ENCODE measurements at places on chromosomes 7 and 10. TPM values are rescaled to one million over a fixed set of nuclear protein-coding genes. Genes with fewer than 3 reads are reported as not detected.
A peak's percentile ranks its signal among the peaks of the same experiment; 100 is the strongest.

The RNLS gene
- total RNA-seq: 2.8 TPM

- DNase-seq: no peak
Measured at GRCh38 chr10:118799777-118800176, 45.0 kb upstream of the CACUL1 start.

The LIPM gene
- total RNA-seq: not detected

DNA sequence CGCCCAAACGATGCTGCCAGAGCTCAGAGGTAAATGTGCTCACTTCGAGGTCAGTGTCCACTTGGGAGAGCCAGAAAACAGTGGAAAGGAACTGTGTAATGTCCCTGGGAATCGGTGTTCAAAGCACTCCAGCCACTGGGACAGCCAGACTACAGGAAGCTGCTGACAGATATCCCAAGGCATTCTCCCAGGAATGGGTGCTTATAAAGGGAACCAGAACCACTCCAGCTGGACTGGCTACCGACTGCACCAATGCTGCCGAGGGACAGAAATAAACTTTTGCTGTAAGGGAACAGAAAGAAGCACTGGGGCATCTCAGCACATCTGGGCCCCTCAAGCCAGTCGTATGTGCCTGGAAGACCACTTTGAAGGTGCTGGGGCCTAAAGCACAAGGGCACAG, 76.7 kb downstream of the ATXN7L1 start:
- DNase-seq: no peak

The PRF1 gene
- not detected for total RNA-seq

The DENND2A gene
- total RNA-seq: 16.4 TPM

DNA sequence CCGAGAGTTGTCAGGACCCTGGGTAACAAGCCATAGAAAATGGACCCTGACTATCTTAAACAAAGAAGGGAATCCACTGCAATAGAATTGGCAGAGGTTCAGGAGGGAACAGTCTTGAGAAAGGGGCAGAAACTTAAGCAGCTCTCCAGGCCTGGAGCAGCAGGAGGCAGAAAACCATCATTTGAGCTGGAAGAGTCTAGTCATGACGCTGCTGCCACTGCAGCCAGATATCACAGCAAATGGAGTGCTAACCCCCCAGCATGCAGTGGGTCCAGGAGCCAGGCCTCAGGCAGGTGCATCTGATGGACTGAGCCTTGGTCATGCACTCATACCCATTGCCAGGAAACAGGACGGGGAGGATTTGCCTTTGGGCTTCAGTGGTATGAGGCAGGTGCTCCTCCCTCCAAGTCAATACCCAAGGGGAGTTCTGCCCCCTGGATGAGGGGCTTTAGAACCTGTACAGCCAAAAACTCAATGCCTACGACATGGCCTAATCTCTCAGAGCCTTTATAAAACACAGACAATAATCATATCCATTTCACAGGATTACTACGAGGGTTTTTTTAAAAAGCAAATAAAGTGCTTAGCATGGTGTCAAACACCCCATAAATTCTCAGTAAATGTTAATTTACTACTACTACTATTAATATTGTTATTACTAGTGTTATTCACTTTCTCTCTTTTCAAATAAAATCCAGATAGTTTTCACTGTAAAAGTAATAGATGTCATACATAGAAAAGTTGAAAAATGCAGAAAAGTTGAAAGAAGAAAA, 30.7 kb downstream of the DUSP5 start:
- DNase-seq: no peak

GRCh38 chr7:148717266-148717793, 18.6 kb downstream of the CUL1 start:
- no peak for DNase-seq

The ADAMTS14 gene
- total RNA-seq: 0.16 TPM

The CD36 gene
- total RNA-seq: 34.0 TPM

DNA sequence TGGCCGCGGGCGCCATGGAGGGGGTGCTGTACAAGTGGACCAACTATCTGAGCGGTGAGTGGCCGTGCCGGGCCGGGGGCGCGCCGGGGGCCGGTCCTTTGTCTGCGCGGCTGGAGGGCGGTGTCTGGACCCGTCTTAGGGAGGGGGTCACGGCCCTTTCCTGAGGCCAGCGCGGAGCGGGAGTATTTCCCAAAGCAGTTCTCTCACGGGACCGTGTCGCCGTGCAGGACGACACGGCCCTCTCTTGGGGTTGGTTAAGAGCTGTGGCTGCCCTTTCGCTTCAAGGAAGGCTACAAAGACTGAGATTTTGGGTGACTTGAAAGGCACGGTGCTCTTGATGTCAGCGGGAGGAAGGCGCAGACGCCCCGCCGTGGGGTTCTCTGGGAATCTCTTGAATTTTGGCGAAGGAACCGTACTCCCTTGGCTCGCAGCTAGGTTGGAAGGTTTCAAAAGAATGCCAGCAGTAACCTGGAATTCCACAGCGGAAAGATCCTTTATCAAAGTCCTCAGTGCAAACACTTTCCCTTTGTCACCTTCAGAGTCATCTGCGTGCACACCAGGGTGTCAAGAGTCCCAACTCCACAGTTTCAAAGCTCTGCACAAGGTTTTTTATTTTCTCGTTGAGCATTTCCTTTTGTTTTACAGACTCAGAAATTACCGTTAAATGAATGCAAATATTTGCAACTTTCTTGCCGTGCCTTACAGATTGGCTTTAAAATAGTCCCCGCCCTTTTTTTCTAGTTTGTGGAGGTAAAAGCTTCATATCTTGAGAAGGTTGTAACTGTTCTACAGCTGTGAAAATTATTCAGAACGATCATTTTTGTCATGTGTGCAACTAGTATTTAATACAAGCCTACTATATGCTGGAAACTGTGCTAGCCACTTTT, 780 bp downstream of the PLEKHA8 start:
- peak; percentile 45 for DNase-seq

- no peak for DNase-seq
Measured at GRCh38 chr7:134019251-134019650, 107.9 kb upstream of the LRGUK start.

The PNLIP gene
- not detected for total RNA-seq

- no peak for DNase-seq
Measured at GRCh38 chr10:22875581-22875980, 52.3 kb upstream of the ARMC3 start.

The SFTPA2 gene
- total RNA-seq: not detected

DNA sequence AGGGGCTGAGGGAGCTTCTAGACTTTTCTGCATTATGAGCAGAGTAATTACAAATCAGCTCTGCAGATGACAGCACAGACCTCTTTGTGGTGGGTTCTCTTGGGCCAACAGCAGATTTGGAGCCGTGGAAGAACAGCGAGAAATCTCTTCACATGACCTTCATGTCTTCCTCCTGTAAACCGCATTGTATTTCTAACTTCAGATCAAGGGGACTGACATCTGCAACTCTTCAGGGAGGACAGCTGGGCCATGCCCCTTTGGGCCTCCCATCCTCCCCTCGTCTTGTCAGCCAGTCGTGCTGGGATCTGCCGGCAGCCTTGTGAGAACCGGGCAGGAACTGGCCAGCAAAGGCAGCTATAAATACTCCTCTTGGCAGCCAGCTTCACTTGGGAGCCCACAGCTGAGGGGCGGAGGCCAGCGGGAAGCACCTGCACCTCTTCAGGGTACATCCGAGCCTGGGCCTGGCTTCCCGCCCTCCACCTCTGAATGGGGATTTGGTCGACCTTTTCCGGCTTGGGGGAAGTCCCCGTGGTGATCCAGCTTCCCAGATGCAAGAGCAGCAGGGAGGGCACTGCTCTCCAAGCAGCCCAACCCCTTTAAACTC, 54.7 kb downstream of the STEAP1B start:
- no peak for DNase-seq

The STOX1 gene
- total RNA-seq: 7.0 TPM

DNA sequence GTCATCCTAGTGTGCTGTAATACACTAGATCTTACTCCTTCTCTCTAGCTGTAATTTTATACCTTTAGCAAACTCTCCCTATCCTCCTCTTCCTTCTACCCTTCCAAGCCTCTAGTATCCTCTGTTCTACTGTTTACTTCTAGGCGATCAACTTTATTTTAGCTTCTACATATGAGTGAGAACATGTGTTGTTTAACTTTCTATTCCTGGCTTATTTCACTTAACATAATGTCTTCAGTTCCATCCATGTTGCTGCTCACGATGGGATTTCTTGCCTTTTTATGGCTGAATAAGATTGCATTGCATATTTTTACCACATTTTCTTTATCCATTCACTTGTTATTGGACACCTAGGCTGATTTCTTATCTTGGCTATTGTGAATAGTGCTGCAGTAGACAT, 318.6 kb downstream of the MALRD1 start:
- no peak for DNase-seq

GRCh38 chr7:101420436-101420835, 57.8 kb downstream of the COL26A1 start:
- no peak for DNase-seq

- DNase-seq: no peak
Measured at GRCh38 chr10:77798940-77799339, 127.6 kb downstream of the DLG5 start.

DNA sequence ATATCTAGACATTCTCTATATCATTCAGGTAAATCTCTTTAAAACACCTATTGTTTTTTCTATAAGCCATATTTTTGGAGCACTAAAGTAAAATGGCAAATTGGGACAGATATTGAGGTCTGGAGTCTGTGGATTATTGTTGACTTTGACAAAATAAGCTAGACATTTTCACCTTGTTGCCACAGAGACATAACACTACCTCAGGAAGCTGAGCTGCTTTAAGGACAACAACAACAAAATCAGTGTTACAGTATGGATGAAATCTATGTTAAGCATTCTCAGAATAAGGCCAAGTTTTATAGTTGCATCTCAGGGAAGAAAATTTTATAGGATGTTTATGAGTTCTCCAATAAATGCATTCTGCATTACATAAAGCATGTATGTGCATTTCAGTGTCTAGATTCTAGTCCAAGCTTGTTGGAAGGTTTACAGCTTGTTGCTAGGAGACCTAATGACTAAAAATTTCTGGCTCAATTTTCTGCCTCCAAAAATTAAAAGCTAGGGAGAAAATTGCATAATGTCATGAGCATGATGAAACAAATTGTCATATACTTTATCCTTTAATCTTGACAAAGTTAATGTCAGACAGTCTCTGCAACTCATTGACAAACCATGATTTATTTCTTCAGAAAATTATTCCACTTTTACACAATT, 18.3 kb downstream of the LIPM start:
- DNase-seq: no peak

- no peak for DNase-seq
Measured at GRCh38 chr7:37104822-37105518, 343.7 kb downstream of the ELMO1 start.

- no peak for DNase-seq
Measured at GRCh38 chr7:98418636-98419315, 17.9 kb upstream of the BAIAP2L1 start.

DNA sequence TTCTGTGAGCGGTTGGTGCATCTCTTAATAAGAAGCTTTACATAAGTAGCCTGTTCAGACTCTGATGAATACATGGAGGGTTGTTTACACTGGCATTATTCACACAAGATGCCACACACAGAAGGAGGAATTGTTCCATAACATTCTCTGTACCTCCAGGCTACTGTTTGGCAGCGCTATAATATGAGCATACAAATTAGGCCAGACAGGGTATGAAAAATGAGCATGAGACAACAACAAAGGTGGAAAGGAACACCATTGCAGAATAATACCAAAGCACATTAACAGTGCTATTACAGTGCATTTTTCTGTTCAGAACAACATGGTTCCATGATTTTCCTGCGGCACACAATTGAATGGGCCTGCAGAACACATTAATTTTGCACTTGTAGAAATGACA, 417.2 kb upstream of the C7orf33 start:
- DNase-seq: no peak

The LRIT1 gene
- not detected for total RNA-seq

- DNase-seq: no peak
Measured at GRCh38 chr10:5488272-5489161, 10.9 kb downstream of the CALML5 start.

DNA sequence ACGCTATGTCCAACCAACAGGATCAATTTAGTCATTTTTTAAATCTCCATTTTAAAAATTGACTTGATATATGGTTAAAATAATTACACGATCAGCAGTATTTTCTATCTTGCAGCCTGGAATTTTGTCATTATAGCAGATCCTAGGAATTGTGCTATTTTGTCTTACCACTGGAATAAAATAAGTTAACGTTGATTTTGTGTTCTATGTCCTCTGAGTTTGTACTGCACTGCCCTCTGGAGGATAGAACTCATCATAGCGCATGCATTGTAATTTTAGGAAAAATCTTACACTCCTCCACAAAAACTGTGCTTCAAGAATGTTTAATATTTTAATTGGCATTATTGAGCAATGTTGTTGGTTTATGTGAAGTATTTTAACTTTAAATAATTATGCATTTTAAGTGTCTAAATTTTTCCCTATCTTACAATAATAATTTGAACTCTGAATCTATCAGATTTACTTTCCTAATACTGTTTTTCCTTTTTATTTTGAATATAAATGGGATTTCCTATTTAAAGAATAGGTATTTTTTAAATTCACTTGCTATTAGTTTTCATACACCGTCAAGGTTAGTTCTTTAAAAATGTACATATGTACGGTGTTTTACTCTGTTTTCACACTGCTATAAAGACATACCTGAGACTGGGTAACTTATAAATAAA, 220.1 kb downstream of the PPP1R3A start:
- no peak for DNase-seq

The CALHM1 gene
- total RNA-seq: not detected

DNA sequence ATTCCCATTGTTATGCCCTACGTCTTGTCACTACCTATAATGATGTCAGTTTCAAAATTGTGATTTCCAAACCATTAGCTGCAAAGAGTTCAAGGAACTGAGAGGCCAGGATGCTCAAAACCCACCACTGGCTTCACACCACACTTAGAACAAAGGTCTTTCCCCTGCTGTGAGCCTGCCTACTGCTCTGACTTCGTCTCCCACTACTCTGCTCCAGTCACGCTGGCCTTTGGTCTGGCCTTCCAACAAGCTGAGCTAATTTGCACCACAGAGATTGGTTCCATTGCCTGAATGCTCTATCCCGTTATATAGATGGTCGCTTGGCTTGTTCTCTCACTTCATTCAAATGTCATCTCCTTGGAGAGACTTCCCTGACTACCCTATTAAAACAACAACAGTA, 572.1 kb upstream of the GALNT17 start:
- no peak for DNase-seq

DNA sequence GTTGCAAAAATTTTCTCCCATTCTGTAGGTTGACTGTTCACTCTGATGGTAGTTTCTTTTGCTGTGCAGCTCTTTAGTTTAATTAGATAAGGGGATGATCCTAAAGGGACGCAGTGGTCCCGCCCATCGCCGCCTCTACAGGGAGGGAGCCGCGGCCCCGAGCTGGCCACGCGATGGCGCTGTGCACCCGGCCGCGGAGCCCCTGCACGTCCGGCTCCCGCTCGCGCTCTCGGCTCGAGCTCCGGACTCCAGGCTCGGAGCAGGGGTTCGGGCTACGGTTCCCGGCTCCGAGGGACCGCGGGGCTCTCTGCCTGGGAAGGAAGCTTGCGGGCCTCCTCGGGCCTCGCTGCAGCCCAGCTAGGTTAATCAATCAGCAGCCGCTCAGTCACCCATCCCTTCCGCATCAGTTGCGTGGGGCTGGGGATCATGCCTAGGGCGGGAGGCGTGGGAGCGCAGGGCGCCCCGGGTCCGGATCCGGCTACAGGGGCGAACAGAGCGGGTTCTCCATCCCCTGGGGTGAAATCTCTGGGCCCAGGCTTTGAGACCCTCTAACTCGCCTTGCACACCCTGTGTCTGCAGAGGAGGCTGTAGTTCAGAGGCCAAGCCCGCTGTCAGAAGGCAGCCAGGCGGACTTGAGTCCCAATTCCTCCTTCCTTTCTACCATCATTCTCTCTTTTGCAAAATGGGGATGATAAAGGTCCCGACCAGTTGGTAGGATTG, 97.9 kb downstream of the WDR11 start:
- DNase-seq: peak; percentile 56

Measured in occipital lobe (tissue), 3 donors.